ENCODE measurements at places on chromosomes 1 and 21.

- no peaks in the 10 kb centered on the region for H3K36me3 ChIP-seq
- no peak for DNase-seq
- H3K27me3 ChIP-seq = no peaks in the 10 kb centered on the region
- H3K4me1 ChIP-seq = no peaks in the 10 kb centered on the region
- H3K4me3 ChIP-seq = no peak overlapping the region
- H3K27ac ChIP-seq = no peak overlapping the region
Measured at GRCh38 chr21:46145159-46145839, 10.1 kb downstream of the FTCD start.

GRCh38 chr1:231188072-231188471 is 26.2 kb downstream of the TRIM67 start:
- H3K36me3 ChIP-seq = no peaks in the 10 kb centered on the region
- H3K27me3 ChIP-seq = no peaks in the 10 kb centered on the region
- no peak overlapping the region for H3K27ac ChIP-seq
- no peak overlapping the region for H3K4me3 ChIP-seq
- DNase-seq = no peak
- no peaks in the 10 kb centered on the region for H3K4me1 ChIP-seq

GRCh38 chr21:44421901-44422840 is 33.1 kb upstream of the LRRC3 start:
- H3K4me1 ChIP-seq = no peaks in the 10 kb centered on the region
- DNase-seq = no peak
- no peaks in the 10 kb centered on the region for H3K36me3 ChIP-seq
- H3K27me3 ChIP-seq = no peaks in the 10 kb centered on the region

GRCh38 chr1:66733348-66734017 is 18.8 kb upstream of the DYNLT5 start:
- DNase-seq = no peak
- no peaks in the 10 kb centered on the region for H3K4me1 ChIP-seq
- no peaks in the 10 kb centered on the region for H3K27me3 ChIP-seq

DNA sequence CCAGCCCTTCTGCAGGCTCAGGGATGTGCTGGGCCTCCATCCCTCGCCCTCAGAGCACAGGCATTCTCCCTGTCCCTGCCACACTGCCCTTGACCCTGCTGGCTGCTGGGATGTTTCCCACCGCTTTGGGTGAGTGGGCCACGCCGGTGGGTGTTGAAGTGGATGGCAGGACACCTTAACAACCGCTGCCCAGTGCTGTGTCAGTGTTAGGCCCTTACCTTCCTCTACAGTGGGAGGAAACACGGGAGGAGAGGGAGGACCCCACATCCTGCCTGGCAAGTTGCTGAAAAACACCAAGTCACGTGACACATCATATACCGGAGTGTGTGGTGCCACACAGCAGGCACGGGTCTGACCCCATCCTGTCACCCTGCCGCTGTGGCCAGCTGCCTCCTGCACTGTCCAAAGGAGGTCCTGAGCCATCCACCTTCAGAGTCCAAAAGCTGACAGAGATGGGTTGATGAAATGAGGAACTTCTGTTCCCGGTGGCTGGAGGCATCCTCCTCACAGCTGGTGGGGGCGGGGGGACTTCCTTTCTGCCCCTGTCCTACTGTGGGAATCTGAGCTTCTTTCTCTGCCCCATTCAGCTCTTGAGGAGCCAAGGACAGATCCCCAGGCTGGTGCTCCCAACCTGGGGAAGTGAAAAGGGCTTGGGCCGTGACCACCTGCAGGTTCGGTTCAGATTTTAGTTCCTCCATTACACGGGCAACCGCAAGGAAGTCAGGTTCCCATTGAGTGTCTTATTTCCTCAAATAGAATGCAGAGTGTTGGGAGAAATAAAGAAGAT is 3.2 kb upstream of the THEMIS2 start:
- peak overlapping the region; percentile 23 for H3K4me3 ChIP-seq
- no peaks in the 10 kb centered on the region for H3K36me3 ChIP-seq
- H3K27ac ChIP-seq = peak overlapping the region; percentile 65
- no peak for DNase-seq
- H3K27me3 ChIP-seq = no peaks in the 10 kb centered on the region

DNA sequence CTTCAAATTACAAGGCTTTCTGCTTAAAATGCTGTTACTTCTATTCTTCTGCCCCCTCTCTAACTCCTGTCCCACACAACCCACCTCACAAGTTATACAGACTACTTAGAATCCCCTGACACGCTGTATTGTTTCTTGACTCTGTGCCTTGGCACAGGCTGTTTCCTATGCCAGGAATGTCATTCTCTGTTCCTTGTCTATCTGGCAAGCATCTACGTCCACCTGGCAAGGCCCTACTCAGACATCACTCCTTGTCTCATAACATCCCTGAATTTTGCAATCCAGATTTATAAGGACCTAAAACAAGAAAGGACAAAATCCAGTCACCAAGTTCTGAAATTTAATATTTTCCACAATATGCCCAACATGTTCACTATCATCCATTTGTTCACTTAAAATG is 182.0 kb upstream of the CHRM3 start:
- no peaks in the 10 kb centered on the region for H3K36me3 ChIP-seq
- DNase-seq = no peak
- H3K4me1 ChIP-seq = no peaks in the 10 kb centered on the region
- H3K27me3 ChIP-seq = no peaks in the 10 kb centered on the region

- no peaks in the 10 kb centered on the region for H3K27me3 ChIP-seq
- no peaks in the 10 kb centered on the region for H3K4me1 ChIP-seq
Measured at GRCh38 chr1:203871114-203871880, 9.9 kb downstream of the SNRPE start.

GRCh38 chr21:39175154-39175553 is 8.1 kb downstream of the PSMG1 start:
- no peak overlapping the region for H3K27ac ChIP-seq
- H3K4me3 ChIP-seq = no peak overlapping the region
- peaks cover 89% of the 10 kb centered on the region for H3K36me3 ChIP-seq

GRCh38 chr1:55860798-55861519 is 645.8 kb upstream of the USP24 start:
- no peak for DNase-seq
- H3K36me3 ChIP-seq = no peaks in the 10 kb centered on the region
- no peaks in the 10 kb centered on the region for H3K27me3 ChIP-seq
- no peak overlapping the region for H3K27ac ChIP-seq
- no peak overlapping the region for H3K4me3 ChIP-seq

DNA sequence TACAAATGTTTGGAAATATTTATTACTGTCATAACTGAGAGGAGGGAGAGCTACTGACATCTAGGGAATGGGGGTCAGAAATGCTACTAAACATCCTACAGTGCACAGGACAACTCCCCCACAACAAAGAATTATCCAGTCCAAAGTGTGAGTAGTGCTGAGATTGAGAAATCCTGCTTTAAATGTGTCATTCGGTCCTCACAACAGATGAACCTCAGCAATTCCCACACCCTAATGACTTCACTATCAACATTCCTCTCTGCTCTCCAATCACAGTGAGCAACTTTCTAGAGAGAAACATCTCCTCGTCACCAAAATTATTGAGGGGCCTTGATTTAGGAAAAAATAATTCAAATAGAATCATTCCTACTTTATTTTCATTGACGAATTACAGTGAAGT is 18.0 kb downstream of the OMA1 start:
- H3K4me3 ChIP-seq = no peak overlapping the region
- no peak overlapping the region for H3K27ac ChIP-seq
- no peaks in the 10 kb centered on the region for H3K36me3 ChIP-seq
- DNase-seq = no peak
- no peaks in the 10 kb centered on the region for H3K4me1 ChIP-seq

- DNase-seq = no peak
- H3K27ac ChIP-seq = no peak overlapping the region
- no peaks in the 10 kb centered on the region for H3K27me3 ChIP-seq
- no peaks in the 10 kb centered on the region for H3K36me3 ChIP-seq
- no peak overlapping the region for H3K4me3 ChIP-seq
Measured at GRCh38 chr21:29194847-29195246, 64.4 kb downstream of the MAP3K7CL start.

- H3K36me3 ChIP-seq = no peaks in the 10 kb centered on the region
- H3K4me3 ChIP-seq = no peak overlapping the region
- DNase-seq = no peak
Measured at GRCh38 chr1:29502225-29502910, 266.0 kb downstream of the PTPRU start.

DNA sequence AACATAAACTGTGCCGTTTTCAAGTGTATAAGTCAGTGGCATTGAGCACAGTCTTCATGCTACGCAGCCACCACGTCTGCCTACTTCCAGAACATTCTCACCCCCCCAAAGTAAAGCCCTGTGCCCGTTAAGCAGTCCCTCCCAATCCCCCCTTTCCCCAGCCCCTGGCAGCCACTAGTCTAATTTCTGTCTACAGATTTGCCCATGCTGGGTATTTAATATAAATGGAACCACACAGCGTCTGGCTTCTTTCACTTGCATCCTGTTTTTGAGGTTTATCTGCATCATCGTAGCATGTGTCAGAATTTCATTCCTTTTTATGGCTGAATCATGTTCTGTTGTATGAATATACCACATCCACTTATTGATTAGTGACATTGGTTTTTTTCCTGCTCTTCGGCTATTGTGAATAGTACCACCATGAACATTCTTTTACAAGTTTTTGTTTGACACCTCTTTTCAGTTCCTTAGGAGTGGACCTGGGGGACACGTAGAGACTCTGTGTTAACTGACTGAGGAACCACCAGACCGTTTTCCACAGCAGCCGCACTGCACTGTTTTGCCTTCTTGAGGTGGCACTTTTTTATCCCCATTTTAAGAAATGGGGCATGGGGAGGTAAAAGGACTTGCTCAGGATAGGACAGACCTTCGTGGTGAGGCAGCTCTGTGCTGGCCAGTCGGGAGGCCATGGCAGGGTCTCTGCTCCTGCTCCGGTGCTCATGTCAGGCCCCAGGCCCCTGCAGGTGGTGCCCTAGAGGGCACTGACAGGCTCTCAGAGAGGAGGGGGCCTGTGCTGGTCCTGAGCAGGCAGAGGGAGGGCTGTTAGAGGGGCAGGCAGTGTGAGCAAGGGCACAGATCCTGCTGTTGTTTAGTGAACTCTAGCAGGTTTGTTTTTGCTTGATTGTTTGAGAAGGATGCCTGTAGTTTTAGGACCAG is 123.8 kb downstream of the PCBP3 start:
- no peak for DNase-seq
- no peak overlapping the region for H3K27ac ChIP-seq
- no peak overlapping the region for H3K4me3 ChIP-seq
- H3K27me3 ChIP-seq = no peaks in the 10 kb centered on the region
- no peaks in the 10 kb centered on the region for H3K4me1 ChIP-seq

- DNase-seq = no peak
- no peak overlapping the region for H3K27ac ChIP-seq
- no peak overlapping the region for H3K4me3 ChIP-seq
- H3K36me3 ChIP-seq = no peaks in the 10 kb centered on the region
- H3K27me3 ChIP-seq = peaks cover 33% of the 10 kb centered on the region
- no peaks in the 10 kb centered on the region for H3K4me1 ChIP-seq
Measured at GRCh38 chr1:201228011-201228983, 37.7 kb downstream of the IGFN1 start.

DNA sequence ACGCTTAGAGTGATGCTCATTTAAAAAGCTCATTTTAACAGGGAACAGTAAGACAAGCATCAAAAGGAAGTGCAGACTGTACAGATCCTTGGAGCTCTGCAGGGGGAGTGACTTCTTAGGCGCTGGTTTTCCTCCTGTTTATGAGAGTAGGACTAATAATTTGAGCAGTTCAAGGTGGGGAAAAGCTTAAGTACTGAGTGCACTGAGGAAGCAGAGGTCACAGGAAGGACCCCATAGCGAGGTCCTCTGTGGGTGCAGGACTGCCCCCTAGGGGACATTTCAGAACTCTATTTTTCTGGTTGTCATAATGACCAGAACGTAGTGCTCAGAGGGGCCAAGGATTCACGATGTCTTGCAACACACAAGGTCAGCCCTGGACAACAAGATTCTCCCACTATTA is 112.1 kb downstream of the HLCS start:
- DNase-seq = no peak
- H3K27ac ChIP-seq = no peak overlapping the region
- no peaks in the 10 kb centered on the region for H3K27me3 ChIP-seq
- no peak overlapping the region for H3K4me3 ChIP-seq
- H3K4me1 ChIP-seq = peaks cover 18% of the 10 kb centered on the region

- H3K36me3 ChIP-seq = peaks cover 4% of the 10 kb centered on the region
- no peak overlapping the region for H3K4me3 ChIP-seq
- H3K27ac ChIP-seq = peak overlapping the region; percentile 65
- no peaks in the 10 kb centered on the region for H3K4me1 ChIP-seq
- no peaks in the 10 kb centered on the region for H3K27me3 ChIP-seq
Measured at GRCh38 chr1:28154078-28154594, 22.4 kb downstream of the PTAFR start.

DNA sequence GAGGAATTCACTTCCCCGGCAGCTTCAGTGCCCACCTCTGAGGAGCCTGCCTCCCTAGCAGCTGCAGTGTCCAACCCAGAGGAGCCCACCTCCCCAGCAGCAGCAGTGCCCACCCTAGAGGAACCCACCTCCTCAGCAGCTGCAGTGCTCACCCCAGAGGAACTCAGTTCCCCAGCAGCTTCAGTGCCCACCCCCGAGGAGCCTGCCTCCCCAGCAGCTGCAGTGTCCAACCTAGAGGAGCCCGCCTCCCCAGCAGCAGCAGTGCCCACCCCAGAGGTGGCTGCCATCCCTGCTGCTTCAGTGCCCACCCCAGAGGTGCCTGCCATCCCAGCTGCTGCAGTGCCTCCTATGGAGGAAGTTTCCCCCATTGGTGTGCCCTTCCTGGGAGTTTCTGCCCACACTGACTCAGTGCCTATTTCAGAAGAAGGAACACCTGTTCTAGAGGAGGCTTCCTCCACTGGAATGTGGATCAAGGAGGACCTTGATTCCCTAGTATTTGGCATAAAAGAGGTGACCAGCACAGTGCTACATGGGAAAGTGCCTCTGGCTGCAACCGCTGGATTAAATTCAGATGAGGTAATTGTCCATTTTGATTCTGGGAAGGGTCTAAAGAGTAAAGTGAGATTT is 77.4 kb upstream of the BMP8A start:
- H3K27ac ChIP-seq = no peak overlapping the region
- no peaks in the 10 kb centered on the region for H3K27me3 ChIP-seq
- H3K4me1 ChIP-seq = peaks cover 87% of the 10 kb centered on the region
- no peak overlapping the region for H3K4me3 ChIP-seq
- H3K36me3 ChIP-seq = peaks cover 22% of the 10 kb centered on the region
- DNase-seq = no peak

GRCh38 chr1:180151508-180151907 is 3.2 kb upstream of the QSOX1 start:
- no peaks in the 10 kb centered on the region for H3K27me3 ChIP-seq
- no peak overlapping the region for H3K27ac ChIP-seq
- DNase-seq = no peak

All from esophagus squamous epithelium (tissue), 5 donors.